ENCODE measurements at places on chromosomes 5 and 9. TPM values are rescaled to one million over a fixed set of nuclear protein-coding genes. Genes with fewer than 3 reads are reported as not detected.

GRCh38 chr9:96871176-96871575, 16.9 kb upstream of the ZNF782 start:
- H3K4me1 ChIP-seq, result peaks cover 9% of the 10 kb centered on the region
- H3K36me3 ChIP-seq, result no peaks in the 10 kb centered on the region
- no peak overlapping the region for H3K4me3 ChIP-seq
- no peak overlapping the region for H3K27ac ChIP-seq
- H3K27me3 ChIP-seq, result peaks cover 20% of the 10 kb centered on the region

DNA sequence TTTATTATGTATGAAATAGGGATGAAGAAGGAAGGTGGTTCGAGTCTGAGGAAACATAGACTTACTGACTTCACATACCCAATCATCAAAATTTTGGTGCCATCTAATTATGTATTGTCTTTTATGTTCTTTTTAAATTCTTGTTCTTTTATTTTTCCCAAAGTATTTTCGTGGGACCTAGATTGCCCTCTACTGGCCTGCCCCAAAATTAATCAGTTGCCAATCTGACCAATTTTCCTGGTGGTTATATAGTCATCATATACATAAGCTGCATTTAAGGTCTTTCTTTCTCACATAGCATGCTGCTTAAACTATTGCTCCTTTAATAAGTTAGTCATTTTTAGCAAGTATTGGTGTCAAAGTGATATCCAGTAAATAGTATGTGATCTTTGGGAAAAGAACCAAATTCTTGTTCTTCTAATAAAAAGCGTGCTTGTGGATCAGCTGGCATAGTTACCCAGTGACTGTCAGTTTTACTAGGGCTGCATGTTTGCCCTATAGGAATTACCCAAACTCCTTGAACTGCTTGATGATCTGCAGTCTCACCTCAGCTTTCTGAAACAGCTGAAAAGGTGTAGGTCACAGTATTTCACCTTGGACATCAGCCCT, 223.5 kb downstream of the SH3GL2 start:
- no peaks in the 10 kb centered on the region for H3K27me3 ChIP-seq
- no peak for DNase-seq
- no peaks in the 10 kb centered on the region for H3K4me1 ChIP-seq
- no peak overlapping the region for H3K4me3 ChIP-seq
- no peak overlapping the region for H3K27ac ChIP-seq
- no peaks in the 10 kb centered on the region for H3K36me3 ChIP-seq

DNA sequence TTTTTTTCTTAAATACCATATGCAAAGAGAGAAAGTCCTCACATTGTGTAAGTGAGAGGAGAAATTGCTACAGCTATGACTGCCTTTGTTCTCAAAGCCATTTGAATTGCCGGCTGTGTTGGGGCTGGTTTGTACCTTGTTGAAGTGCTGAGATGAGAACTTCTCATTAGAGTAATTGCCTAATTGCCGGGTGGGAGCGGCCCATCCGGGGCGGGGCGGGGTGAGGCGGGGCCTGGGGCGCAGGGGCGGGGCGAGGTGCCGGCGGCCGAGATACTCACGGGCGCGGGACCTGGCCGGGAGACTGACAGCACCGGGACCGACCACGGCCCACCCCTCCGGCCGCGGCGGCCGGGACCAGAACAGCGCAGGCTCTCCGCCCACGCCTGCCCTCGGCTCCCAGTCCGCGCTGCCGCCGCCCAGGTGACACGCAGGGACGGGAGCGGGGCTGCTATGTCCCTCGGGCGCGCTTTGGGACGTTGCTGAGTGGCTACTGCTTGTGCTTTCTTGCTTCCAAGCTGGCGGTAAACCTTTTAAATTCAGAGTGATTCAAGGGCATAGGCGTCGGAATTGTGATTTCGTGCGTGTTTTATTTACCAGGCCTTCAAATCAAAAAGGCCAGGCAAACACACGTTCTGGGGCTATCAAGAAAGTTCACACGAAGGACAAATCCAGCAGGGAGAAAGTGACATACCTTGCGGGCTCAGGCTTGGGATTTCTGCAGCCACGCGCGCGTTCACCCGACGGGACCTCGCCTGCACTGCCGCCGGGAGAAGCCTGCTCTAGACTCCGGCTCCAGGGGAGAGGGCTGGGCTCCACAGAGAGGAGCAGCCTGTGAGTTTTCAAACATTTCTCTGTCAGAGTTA, 269.1 kb downstream of the FANCC start:
- H3K36me3 ChIP-seq, result no peaks in the 10 kb centered on the region
- H3K4me1 ChIP-seq, result peaks cover 7% of the 10 kb centered on the region
- H3K27me3 ChIP-seq, result peaks cover 23% of the 10 kb centered on the region
- H3K4me3 ChIP-seq, result peak overlapping the region; percentile 45
- H3K27ac ChIP-seq, result no peak overlapping the region

DNA sequence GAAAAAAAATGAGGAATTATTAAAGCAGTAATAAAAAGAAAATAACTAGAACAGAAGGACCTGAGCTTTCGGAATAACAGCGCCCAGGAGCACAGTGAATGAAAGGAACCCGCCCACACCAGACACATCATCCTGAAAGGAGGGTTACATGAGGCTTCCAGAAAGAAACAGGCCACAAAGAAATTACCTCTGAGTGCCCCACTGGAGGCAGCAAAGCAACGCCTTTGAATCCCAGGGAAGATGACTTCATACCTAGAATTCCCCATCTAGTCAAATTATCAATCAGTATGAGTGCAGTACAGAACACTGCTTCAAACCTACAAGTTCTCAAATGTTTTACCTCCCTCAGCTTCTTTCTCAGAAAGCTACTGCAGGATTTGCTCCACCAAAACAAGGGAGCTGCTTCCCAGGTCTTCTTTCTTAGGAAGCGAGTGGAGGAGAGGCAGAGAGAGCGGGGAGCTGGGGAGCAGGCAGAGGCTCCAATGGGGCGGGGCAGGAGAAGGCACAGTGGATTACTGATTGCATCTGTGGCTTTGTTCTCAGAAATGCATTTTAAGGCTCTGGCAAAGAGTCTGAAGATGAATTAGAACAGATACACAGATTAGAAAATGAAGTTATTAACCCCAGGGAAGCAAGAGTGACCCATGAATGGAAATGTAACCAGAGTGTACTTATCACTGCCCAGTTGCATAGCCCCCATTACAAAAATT, 87.1 kb downstream of the SEMA4D start:
- H3K27me3 ChIP-seq, result no peaks in the 10 kb centered on the region
- H3K36me3 ChIP-seq, result peaks cover 30% of the 10 kb centered on the region
- peak; percentile 71 for DNase-seq
- no peak overlapping the region for H3K27ac ChIP-seq

GRCh38 chr5:36174119-36174518, 22.2 kb downstream of the SKP2 start:
- DNase-seq, result no peak
- H3K4me3 ChIP-seq, result no peak overlapping the region
- H3K27ac ChIP-seq, result no peak overlapping the region
- no peaks in the 10 kb centered on the region for H3K4me1 ChIP-seq

GRCh38 chr9:117771136-117771535, 66.9 kb downstream of the TLR4 start:
- no peaks in the 10 kb centered on the region for H3K4me1 ChIP-seq
- no peak overlapping the region for H3K27ac ChIP-seq
- no peak for DNase-seq
- H3K4me3 ChIP-seq, result no peak overlapping the region

GRCh38 chr9:131693651-131694597, 46.0 kb downstream of the RAPGEF1 start:
- no peak overlapping the region for H3K27ac ChIP-seq
- H3K27me3 ChIP-seq, result no peaks in the 10 kb centered on the region
- no peak for DNase-seq
- no peak overlapping the region for H3K4me3 ChIP-seq
- peaks cover 47% of the 10 kb centered on the region for H3K4me1 ChIP-seq

- DNase-seq, result no peak
- no peak overlapping the region for H3K27ac ChIP-seq
- no peak overlapping the region for H3K4me3 ChIP-seq
- no peaks in the 10 kb centered on the region for H3K27me3 ChIP-seq
Measured at GRCh38 chr9:27353474-27354229, 56.7 kb upstream of the EQTN start.

GRCh38 chr5:141835928-141836670, 42.1 kb downstream of the PCDH1 start:
- peaks cover 5% of the 10 kb centered on the region for H3K4me1 ChIP-seq
- H3K36me3 ChIP-seq, result no peaks in the 10 kb centered on the region
- no peaks in the 10 kb centered on the region for H3K27me3 ChIP-seq

- peaks cover 11% of the 10 kb centered on the region for H3K36me3 ChIP-seq
- no peak overlapping the region for H3K4me3 ChIP-seq
- no peaks in the 10 kb centered on the region for H3K4me1 ChIP-seq
- H3K27ac ChIP-seq, result no peak overlapping the region
- H3K27me3 ChIP-seq, result no peaks in the 10 kb centered on the region
Measured at GRCh38 chr5:62502456-62503101, 76.0 kb upstream of the LRRC70 start.

DNA sequence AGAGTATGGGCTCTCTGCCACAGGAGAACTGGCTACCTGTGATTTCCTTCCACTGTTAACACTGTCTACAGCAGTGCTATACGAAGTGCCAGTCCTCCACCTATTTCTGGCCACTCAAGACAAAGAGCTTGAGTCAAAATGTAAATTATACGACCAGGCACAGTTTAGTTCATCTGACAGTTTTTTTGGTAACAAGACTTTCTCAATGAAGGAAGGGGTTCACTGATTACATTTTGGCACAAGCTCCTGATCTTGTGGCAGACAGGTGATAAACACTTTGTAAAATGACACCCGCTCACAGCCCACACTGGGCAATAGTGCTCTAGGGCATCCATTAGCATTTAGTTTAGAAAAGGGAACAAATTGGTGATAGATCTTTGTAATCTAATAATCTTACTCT, 8.6 kb downstream of the RBM22 start:
- no peaks in the 10 kb centered on the region for H3K4me1 ChIP-seq
- no peak for DNase-seq
- H3K27ac ChIP-seq, result no peak overlapping the region
- H3K27me3 ChIP-seq, result no peaks in the 10 kb centered on the region
- no peak overlapping the region for H3K4me3 ChIP-seq

- H3K27ac ChIP-seq, result no peak overlapping the region
- DNase-seq, result no peak
- H3K4me1 ChIP-seq, result no peaks in the 10 kb centered on the region
- no peak overlapping the region for H3K4me3 ChIP-seq
- H3K27me3 ChIP-seq, result no peaks in the 10 kb centered on the region
Measured at GRCh38 chr5:33641744-33642505, 201.2 kb downstream of the TARS1 start.

DNA sequence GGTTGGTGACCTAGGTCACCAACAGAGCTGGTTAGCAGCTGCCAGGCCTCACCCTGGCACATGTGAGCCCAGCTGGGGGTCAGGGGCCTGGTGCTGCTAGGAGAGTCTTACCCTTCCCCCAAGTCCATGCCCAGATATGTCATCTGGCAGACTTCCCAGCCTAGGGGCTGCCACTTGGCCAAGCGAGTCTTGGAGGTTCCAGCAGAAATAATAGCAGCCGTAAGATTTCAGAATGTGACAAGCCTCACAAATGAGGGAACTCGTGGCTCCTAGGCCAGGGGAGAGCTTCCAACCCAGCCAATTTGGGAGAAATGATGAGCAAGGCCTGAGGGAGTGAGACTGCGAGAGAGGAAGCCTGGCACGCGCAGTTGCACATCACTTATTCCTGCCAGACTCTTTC, 11.1 kb downstream of the URM1 start:
- DNase-seq, result no peak
- no peaks in the 10 kb centered on the region for H3K4me1 ChIP-seq
- no peak overlapping the region for H3K27ac ChIP-seq
- peaks cover 47% of the 10 kb centered on the region for H3K36me3 ChIP-seq
- no peaks in the 10 kb centered on the region for H3K27me3 ChIP-seq

- H3K27ac ChIP-seq, result no peak overlapping the region
- no peaks in the 10 kb centered on the region for H3K27me3 ChIP-seq
- no peaks in the 10 kb centered on the region for H3K4me1 ChIP-seq
- H3K4me3 ChIP-seq, result no peak overlapping the region
- no peaks in the 10 kb centered on the region for H3K36me3 ChIP-seq
- DNase-seq, result no peak
Measured at GRCh38 chr5:2282034-2282690, 399.4 kb upstream of the IRX4 start.

GRCh38 chr5:98109561-98110006, 663.9 kb upstream of the RGMB start:
- no peaks in the 10 kb centered on the region for H3K4me1 ChIP-seq
- no peaks in the 10 kb centered on the region for H3K36me3 ChIP-seq
- no peaks in the 10 kb centered on the region for H3K27me3 ChIP-seq
- H3K27ac ChIP-seq, result no peak overlapping the region

- H3K36me3 ChIP-seq, result no peaks in the 10 kb centered on the region
- H3K4me1 ChIP-seq, result no peaks in the 10 kb centered on the region
- no peak overlapping the region for H3K27ac ChIP-seq
- H3K27me3 ChIP-seq, result no peaks in the 10 kb centered on the region
- H3K4me3 ChIP-seq, result no peak overlapping the region
Measured at GRCh38 chr9:16579872-16580432, 290.5 kb downstream of the BNC2 start.

DNA sequence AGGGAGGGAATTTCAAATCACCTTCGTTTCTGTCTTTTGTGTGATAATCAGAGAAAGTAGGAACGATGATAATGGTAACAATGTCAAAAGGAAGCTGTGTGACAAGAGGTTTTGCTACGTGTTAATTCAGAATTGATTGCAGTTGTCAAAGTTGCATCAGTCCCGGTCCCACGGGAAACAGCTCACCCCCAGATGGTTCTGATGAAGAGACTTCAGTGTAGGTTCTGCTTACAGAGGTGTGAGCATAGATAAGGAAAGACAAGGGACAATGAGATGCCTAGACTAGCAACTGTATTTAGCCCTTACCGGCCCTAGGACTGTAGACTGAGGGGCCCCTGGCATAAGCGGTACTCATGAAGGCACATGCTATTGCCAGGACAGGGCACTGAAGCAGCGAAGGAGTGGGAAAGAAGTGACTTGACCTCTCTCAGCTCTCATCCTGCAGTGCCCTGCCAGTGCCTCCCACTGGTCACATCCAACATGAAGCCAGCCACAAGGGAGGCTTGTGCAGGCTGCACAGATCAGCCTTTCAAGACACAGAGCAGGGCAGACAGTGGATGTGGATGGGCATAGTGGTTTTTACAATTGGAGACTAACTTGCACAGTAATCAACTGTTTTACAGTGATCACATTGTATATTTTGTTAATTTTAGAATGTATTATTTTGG, 21.1 kb downstream of the PDE8B start:
- no peak overlapping the region for H3K4me3 ChIP-seq
- H3K4me1 ChIP-seq, result peaks cover 5% of the 10 kb centered on the region
- H3K36me3 ChIP-seq, result no peaks in the 10 kb centered on the region

DNA sequence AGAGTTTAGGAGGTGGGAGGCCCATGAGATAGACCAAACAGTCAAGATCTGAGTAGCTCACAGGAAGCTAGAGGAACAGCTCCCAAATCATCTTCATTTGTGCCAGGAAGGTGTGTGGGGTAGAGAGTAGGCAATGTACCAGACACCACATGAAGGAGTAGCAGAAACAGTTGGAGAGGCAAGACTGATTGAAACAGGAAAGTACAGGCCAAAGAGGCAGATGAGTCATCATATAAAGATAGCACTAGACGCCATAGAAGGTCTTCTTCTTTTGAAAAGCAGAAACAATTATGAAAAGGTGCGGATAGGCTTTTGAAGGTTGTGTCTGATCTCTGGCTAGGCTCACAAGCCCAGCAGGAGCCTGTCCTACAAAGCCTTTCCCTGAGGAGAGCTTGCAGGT, 62.7 kb upstream of the PALM2AKAP2 start:
- no peak overlapping the region for H3K4me3 ChIP-seq
- DNase-seq, result no peak
- no peak overlapping the region for H3K27ac ChIP-seq
- no peaks in the 10 kb centered on the region for H3K36me3 ChIP-seq
- H3K27me3 ChIP-seq, result no peaks in the 10 kb centered on the region

PPP6C gene
- total RNA-seq, result 37.4 TPM

PGM5 gene
- total RNA-seq, result 1.8 TPM

MEIKIN gene
- not detected for total RNA-seq

SMIM32 gene
- total RNA-seq, result not detected

NXNL2 gene
- not detected for total RNA-seq

PRDM9 gene
- total RNA-seq, result not detected
